IPS DF 19.7 (cell line): ENCODE measurements at places on chromosomes 16 and 17.

GRCh38 chr16:14549789-14550153, 80.3 kb downstream of the PARN start:
- DNase-seq: no peak

GRCh38 chr17:51170736-51171135, 4.5 kb downstream of the NME2 start:
- no peak for DNase-seq

- DNase-seq: no peak
Measured at GRCh38 chr16:1982013-1982433, 754 bp upstream of the NOXO1 start.

DNA sequence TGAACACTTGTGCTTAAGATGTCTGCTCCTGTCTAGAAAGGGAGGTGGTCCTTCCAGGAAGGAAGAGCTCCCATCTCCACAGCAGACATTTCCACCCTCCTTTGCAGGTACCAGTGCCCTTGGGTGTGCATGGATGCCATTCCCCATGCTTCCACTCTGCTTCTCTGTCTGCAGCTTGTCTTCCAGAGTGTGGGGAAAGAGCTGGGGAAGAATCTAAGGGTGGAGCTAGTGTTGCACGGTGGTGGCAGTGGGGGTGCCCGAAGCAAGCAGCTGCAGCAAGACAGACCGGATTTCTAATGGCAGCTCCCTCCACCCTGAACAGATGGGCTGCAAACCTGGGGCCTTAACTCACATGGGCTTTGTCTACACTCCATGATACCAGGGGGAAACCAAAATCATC, 22.6 kb upstream of the HOXB13 start:
- DNase-seq: no peak

DNA sequence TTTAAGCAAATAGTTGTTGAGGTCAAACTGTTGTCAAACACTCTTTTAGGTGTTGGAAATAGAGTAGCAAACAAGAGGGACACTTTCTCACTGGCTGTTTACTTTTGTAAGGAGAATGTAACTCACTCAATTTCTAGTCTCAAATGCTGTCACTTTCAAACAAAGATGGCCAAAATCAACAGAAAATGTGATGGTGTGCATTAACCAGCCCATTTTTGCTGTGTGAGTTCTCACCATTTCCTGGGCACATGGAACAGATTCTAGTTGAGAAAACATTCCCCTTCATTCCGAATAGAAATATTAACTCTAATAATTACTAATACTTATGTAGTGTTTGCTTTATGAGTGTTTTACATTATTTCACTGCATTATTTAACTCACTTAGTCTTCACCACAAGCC, 128.2 kb upstream of the XYLT1 start:
- DNase-seq: no peak

GRCh38 chr16:31385680-31386079, 7.5 kb upstream of the ITGAD start:
- no peak for DNase-seq

DNA sequence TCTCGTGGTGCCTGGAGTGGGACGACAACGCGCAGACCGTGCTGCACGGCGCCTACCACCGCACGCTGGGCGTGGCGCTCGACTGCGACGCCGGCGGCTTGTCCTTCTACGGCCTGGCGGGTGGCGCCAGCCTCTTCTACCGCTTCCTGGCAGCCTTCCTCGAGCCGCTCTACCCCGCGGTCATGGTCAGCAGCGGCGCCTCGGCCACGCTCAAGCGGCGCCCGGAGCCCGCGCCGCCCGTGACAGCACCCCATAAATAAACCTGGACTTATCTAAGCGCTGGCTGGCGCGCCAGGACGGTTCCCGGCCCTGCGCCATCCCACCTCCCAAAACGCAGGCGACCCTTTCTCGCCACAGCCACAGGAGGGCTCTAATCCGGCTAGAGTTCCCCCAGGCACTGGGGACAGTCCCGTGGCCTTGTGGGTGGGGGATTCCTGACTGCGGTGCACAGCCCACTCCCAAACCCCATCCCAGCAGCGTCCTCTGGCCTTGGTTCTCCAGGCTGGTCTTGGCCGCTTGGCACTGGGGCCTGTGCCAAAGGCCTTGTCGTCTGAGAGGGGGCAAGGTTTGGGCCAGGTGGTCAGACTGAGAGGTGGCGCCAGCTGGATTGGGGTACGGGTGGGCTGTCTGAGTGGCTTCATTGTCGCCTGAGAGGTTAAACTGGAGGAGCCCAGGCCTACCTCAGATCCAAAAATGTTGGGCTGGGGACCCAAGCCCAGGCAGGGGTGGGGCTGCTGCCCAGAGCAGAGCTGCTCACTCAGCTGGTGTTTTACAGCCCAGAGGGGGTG, 10.1 kb upstream of the SLC16A5 start:
- no peak for DNase-seq
